ENCODE measurements at places on chromosomes 1 and 21.

- no peak for DNase-seq
Observed at GRCh38 chr1:57067863-57068262, 102.0 kb upstream of the C8B start.

DNA sequence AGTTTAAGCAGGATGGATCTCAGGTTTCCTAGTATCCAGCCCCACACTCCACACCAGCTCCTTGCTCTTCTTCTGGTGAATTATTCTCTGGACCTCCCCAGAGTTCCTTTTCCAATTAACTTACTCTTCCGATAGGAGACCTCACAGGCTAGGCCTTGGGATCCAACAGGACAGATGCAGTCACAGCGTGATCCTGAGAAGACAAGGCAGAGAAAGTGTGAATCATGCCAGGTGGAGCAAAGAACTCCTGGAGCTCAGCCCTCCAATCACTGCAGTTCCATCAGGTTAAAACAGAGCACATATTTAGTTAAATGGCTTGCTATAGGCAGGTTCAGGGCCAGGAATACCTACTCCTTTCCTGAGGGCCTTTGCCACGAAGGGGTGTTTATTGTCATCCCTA lies 34.1 kb downstream of the C8B start:
- DNase-seq = no peak

DNA sequence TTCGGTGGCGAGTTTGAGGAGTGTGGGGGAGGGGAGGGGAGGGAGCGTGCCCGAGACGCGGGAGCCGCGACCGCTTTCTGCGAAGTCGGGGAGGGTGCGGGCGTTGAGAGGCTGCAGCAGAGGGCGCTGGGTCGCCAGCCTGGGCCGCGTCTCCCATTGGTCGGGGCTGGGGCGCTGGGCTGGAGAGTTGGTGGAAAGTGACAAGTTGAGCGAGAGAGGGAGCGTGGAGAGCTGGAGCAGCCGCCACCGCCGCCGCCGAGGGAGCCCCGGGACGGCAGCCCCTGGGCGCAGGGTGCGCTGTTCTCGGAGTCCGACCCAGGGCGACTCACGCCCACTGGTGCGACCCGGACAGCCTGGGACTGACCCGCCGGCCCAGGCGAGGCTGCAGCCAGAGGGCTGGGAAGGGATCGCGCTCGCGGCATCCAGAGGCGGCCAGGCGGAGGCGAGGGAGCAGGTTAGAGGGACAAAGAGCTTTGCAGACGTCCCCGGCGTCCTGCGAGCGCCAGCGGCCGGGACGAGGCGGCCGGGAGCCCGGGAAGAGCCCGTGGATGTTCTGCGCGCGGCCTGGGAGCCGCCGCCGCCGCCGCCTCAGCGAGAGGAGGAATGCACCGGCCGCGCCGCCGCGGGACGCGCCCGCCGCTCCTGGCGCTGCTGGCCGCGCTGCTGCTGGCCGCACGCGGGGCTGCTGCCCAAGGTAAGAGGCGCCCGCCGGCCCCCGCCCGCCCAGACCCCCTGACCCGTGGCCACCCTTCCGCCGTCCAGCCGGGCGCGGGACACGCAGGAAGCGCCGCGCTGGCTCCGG lies at the start of gene ROR1:
Gene ROR1 (plus strand): TSS at position 203 of the 802 bp plus-strand sequence.
- DNase-seq = peak; percentile 89

DNA sequence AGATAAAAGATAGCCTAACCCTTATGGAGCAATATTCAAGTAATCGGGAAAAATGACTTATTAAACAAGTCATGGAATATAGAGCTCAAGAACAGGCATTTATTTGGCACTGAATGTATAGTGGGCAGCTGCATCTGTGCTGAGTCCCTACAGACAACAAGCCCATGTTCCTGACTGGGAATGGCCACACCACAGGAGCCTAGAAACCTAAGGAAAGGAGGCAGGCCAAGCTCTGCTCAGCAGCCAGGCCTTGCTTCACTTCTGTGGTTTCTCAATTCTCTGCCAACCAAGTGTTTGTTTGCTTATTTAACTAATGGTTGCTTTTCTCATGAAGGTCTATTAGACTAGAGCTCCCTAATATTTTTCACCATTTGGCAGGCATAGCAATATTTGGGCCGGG lies 21.5 kb downstream of the AK2 start:
- no peak for DNase-seq

DNA sequence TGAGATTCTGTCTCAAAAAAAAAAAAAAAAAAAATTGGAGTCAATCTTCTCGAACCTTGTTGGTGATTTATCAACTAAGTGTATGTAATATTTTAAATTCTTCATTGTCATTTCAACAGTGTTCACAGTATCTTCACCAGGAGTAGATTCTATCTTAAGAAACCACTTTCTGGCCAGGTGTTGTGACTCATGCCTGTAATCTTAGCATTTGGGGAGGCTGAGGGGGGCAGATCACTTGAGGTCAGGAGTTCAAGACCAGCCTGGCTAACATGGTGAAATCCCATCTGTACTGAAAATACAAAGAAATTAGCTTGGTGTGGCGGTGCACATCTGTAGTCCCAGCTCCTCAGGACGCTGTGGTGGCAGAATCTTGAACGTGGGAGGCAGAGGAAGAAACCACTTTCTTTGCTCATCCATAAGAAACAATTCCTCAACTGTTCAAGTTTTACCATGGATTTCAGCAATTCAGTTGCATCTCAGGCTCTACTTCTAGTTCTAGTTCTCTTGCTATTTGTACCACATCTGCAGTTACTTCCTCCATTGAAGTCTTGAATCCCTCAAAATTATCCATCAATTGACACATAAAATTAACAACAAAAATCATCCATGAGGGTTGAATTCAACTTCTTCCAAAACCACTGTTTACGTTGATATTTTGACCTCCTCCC lies 30.4 kb upstream of the EYA3 start:
- no peak for DNase-seq

GRCh38 chr1:84959294-84959693 lies 37.6 kb downstream of the MCOLN2 start:
- no peak for DNase-seq
